Right kidney (tissue), 9 donors: ENCODE measurements at places on chromosomes 1 and 21.

- no peak for DNase-seq
Observed at GRCh38 chr1:201295346-201295745, 12.0 kb downstream of the PKP1 start.

DNA sequence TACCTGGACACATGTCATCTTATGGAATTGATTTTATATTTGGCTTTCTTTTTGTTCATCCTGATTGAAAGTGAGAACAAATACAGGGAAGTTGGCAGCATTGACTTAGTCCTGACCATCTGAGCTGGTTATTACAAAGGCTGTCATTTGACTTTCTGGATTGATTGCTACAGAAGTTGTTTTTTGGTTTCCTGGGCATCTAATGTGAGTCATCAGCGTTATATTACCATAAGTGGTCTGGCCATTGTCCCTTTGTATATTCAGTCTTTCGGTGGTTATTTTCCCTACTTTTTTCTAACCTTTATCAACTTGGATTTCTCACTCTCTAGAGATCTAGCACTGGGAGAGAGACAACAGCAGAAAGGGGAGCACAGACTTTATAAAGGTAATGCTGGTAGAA, 1646.5 kb downstream of the MRPL39 start:
- DNase-seq = no peak

GRCh38 chr1:150021191-150021694, 10.7 kb upstream of the OTUD7B start:
- no peak for DNase-seq

DNA sequence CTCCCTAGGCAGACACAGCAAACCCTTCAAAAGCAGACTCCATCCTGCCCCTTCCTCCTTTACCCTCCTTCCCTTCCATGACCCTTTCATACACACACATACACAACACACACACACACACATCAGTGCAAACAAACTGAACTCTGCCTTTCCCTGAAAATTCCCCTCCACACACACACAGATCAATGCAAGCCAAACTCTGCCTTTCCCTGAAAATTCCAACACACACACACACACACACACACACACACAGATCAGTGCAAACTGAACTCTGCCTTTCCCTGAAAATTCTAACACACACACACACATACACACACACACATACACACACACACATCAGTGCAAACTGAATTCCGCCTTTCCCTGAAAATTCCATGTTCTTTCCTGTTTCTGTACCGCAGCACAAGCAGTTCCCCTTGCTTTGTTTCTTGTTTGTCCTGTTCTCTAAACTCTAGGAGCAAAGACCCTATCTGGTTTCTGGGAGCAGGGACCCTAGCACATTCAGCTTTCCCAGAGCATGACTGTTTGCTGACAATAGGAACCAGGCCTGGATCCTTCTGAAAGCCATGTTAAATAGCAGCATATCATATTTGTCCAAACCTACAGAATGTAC, 91.0 kb downstream of the PTPN14 start:
- DNase-seq = no peak

DNA sequence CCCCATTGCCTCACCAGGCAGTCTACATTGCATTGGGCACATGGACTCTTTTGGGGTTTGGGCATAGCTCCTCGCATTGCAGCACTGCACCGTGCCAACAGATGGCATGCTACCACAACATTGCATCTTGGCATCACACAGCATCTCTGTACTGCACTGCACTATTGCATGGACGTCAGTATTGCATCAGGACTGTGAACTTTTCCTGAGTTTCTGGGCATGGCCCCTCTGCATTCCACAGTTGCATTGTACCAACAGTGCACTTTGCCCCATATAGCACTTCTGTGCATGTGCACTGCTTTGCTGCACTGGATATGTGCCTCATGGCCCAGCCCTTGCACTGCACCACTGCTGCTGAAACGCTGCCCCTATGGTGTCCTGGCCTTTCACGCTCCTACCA, 9.6 kb downstream of the PTPRU start:
- DNase-seq = no peak
